Dermis blood vessel endothelial cell (primary cell): ENCODE measurements at places on chromosomes 16 and 17. TPM values are rescaled to one million over a fixed set of nuclear protein-coding genes. Genes with fewer than 3 reads are reported as not detected.
A peak's percentile ranks its signal among the peaks of the same experiment; 100 is the strongest.

ZPBP2 gene
- not detected in 2 replicates for total RNA-seq

DNASE1L2 gene
- 0.51 and 0.56 TPM in 2 replicates for total RNA-seq

TMEM100 gene
- 7.3 and 8.0 TPM in 2 replicates for total RNA-seq

YPEL2 gene
- 90.8 and 101 TPM in 2 replicates for total RNA-seq

KRTAP3-1 gene
- total RNA-seq = not detected in 2 replicates

GRCh38 chr17:82917699-82918345 lies 78.0 kb upstream of the ZNF750 start:
- DNase-seq = peak; percentile 76

DNA sequence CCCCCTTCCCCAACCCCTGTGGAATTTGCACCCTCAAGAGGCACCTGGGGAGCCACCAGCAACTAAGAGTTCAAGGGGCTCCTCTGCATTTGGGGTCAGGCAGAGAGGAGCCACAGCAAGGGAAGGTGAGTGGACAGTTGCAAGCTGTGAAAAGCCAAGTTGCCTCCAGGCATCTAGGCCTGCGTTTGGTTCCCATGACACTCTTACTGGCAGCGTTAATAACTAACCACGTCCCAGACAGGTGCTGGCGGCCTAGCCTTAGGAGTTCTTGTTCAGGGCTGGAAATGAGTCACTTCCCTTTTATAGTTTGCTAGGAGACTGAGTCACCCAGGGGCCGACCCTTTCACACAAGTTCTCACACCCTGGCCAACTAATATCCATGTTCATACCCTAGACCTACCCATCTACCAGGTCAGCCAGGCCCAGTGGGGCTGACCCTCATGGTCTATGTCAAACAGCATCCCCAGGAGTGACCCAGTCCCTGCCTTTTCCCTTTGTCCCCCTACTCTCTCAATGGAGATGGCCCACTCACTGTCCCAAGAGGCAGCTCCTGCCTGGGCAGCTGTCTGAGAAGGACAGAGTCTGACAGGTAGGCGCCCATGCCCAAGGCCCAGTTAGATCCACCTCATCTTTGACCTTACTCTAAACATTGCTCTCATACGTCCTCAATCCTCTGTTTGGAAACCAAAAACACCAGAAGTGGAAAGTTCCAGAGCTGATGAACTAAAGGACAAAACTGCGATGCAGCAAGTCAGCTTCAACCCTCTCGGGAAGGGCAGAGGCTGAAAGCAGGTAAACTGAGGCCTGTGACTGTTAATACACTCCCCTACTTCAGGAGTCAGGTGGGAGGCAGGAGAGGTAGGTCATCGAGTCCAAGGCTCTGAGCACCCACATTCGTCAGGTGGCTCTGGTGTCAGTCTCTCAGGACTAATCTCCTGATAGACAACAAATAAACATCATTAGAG lies 300.6 kb downstream of the SOX9 start:
- peak; percentile 99 for DNase-seq

- no peak for DNase-seq
Observed at GRCh38 chr16:9497750-9498149, 406.3 kb downstream of the HAPSTR1 start.

- peak; percentile 31 for DNase-seq
Observed at GRCh38 chr17:74859459-74860228, at the start of gene GRIN2C. Gene GRIN2C, minus strand, starts transcription at chr17:74859885. Its CDS starts 4,793 bp downstream, at chr17:74855092.
